ENCODE measurements at places on chromosomes 12 and 14.

DNA sequence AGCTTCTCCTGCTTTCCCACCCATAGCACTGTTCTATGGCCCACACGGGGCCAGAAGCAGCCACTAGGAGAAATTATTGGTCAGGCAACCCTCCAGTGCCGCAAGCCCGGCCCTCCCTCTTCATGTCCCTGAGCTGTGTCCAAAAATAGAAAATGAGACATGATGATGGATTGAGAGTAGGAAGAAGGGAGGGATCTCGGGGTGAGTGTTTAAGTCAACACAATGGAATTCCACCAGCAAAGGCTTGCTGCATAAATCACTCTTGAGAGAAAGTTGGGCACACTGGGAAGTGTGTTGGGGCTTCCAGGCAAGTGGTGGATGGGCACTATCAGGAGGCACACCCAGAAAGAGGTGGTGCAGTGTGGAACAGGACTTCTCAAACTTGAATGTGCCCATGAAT is 94.2 kb downstream of the LLPH start:
- no peak for DNase-seq

DNA sequence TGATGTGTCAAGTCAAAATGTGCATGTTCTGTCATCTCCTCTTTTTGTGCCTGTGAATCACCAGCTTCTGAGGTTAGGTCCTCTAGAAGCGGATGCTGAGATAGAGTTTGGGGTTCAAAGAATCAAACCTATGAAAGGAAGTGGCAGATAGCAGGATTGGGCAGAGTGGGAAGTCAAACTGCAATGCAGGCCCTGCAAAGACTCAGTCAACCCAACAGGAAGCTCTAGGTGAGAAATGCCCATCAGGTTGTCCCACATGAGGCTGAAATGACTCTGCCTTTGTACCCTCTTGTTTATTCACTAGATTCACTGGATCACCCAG is 4.5 kb upstream of the MIA2 start:
- DNase-seq: no peak

GRCh38 chr12:4280351-4281163 is 7.0 kb downstream of the CCND2 start:
- no peak for DNase-seq

- no peak for DNase-seq
These were observed 54.8 kb upstream of the C14orf180 start for GRCh38 chr14:104524726-104525125.

- no peak for DNase-seq
These were observed 506.0 kb upstream of the TMEM132C start for GRCh38 chr12:127760996-127761395.

- DNase-seq: no peak
These were observed 127.9 kb upstream of the FKBP4 start for GRCh38 chr12:2666846-2667245.

DNA sequence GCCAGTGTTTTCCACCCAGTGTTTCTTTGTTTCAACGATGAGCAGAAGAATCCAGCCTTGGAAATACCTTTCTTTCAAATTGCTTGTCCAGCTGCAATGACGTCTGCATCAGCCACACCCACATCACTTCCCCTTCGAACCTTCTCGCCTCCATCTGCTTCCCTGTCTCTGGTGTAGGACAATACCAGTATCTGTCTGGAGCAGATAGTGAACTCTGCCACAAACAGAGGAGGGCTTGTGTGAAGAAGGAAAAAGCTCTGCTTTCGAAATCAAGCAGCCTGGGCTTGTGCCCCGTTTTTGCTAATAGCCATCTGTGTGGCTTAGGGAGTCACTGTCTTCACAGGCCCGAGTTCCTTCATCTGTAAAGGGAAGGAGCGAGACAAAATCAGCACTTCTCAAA is 415.4 kb downstream of the ZFP36L1 start:
- DNase-seq: no peak

GRCh38 chr14:100591453-100592371 is 4.5 kb upstream of the BEGAIN start:
- no peak for DNase-seq

DNA sequence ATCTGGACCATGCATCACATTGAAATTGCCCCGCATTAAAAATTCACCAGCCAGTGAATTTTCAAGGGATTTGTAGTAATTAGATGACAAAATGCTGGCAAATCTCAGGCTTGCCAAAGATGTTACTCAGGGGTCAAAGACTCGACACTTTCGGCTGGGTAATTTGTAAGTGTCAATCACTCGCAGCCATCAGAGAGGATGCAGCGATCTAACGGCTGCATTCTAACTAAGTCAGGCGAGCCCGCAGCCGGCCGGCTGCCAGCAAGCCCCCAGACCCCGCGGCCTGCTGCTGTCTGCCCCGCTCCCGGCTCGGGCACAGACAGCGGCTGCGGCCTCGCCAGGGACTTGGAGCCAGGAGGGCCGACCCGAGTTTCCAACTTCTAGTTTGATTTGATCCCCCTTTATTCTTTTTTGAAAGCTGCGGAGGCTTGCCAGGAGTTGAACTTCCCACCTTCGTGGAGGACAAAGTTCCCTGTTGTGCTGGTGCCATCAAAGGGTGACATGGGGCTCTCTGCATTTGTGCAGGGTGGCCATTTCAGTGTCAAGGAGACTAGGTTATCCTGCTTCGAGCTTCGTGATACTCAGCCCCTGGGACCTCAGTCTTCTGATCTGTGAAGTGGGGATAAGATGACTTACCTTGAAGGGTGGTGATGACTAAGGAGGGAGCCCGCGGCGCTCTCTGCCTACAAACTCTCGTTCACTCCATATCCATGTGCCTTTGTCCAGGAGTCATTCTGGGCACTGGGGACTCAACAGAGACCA is 169.9 kb downstream of the RBM19 start:
- DNase-seq: no peak

DNA sequence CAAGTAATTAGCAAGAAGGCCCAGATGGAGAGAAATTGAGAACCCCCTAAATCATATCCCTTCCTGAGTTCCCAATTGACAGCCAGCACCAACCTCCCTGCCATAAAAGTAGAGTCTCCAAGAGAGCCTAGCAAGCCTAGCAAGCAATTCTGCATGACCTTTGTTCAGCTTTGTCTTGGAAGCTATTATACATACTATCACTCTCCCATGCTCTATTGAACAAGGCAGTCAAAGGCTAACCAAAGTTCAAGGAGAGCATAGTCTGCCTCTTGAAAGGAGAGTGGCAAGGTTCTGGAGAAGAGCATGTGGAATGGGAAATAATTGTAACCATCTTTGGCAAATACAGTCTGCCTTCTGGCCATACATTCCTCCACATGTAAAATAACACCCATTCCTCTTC is 7.8 kb downstream of the ACOT4 start:
- DNase-seq: no peak

- DNase-seq: no peak
These were observed 428.8 kb downstream of the ZFP36L1 start for GRCh38 chr14:68363843-68364767.

DNA sequence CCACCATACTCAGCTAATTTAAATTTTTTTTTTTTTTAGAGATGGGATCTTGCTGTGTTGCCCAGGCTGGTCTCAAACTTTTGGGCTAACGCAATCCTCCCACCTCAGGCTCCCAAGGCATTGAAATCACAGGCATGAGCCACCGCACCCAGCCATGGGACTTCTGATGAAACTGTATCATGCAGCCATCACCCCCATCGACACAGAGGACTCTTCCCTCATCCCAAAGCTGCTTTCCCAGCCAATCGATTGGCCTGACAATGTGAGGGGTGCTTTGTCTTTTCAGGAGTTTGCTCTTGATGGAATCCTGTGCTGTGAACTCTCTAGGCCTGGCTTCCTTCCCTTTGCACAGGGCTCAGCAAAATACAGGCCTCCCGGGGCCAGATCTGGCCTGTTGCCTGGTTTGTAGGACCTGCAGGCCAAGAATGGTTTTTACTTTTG is 59.6 kb upstream of the NCOR2 start:
- DNase-seq: no peak

- DNase-seq: no peak
These were observed 13.3 kb upstream of the TBX3 start for GRCh38 chr12:114697243-114697716.

- DNase-seq: no peak
These were observed 92.1 kb downstream of the LRRC74A start for GRCh38 chr14:76918256-76918781.

GRCh38 chr14:90830931-90831701 is 14.9 kb upstream of the TTC7B start:
- no peak for DNase-seq
